ENCODE measurements at places on chromosomes 12 and 14.

GRCh38 chr12:124395284-124395752 is 100.4 kb downstream of the RFLNA start:
- DNase-seq, result no peak

- DNase-seq, result no peak
Measured at GRCh38 chr14:51680031-51680430, 28.3 kb downstream of the FRMD6 start.

DNA sequence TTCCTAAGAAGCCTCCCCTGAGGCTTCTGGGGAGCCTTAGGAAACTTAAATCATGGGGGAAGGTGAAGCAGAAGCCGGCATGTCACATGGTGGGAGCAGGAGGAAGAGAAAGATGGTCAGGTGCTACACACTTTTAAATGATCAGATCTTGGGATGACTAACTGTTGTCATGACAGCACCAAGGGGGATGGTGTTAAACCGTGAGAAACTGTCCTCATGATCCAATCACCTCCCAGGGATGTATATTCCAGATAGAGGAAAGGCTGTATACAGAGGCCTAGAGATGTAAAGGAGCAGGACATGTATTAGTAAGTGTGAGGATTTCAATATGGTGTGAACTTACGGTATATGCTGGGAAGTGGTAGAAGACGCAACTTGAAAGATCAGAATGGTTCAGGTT is 121.1 kb downstream of the CAND1 start:
- no peak for DNase-seq

DNA sequence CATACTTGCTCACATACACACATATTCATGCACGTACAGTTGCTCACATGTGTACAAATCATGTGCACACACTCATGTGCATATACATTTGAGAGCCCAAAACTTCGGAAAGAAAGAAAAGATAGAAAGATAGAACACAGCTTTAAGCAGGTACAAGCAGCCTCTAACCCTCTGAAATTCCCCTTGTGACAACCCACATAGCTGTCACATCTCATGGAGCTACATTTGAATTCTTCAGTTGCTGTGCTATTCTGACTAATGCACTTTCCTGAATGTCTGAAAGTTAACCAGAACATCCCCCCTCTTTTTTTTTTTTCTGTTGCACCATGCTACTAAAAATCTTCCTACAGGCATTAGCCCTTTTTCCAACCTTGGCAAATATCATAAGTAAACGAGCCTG is 51.9 kb upstream of the KCNA5 start:
- DNase-seq, result no peak

- no peak for DNase-seq
Measured at GRCh38 chr12:106446419-106447092, 89.0 kb downstream of the POLR3B start.

DNA sequence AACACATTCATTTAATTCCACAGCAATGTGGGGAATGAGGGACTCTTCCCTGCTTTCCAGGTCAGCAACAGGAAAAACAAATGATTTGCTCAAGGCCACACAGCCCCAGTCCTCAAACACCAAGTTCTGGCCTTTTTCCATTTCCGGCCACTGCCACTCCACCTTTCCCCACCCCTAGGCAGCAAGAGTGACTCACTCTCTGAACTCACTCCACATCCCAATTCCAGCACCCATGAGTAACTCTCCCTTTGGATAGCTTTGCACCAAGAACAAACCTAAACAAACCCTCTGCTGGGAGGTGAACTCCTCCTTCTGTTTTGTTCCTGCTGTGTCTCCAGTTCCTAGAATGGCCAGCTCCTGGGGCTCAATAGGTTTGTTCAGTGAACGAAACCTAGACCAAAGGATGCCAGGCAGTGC is 30.4 kb upstream of the PLEKHG6 start:
- no peak for DNase-seq

DNA sequence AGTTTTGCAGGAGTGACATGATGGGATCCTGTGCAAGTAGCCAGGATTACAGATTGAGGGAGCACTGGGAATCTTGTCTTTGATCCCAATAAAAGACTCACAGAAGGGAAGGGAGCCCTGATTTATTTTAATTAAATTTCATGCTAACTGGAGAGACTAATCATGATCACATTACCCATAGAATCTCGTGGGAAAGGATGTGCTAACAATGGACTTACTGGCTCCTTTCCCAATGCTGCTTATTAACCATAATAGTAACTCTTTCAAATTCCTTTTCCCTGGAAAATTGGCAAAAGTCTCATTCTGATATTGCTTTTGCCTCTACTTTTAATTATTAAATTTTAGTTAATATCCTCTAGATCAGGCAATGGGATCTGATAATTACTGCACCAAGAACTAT is 174.8 kb upstream of the AVPR1A start:
- DNase-seq, result no peak

GRCh38 chr12:123421314-123421713 is 15.2 kb downstream of the RILPL2 start:
- no peak for DNase-seq
